ENCODE measurements at places on chromosomes 3 and 15.
A peak's percentile ranks its signal among the peaks of the same experiment; 100 is the strongest.

DNA sequence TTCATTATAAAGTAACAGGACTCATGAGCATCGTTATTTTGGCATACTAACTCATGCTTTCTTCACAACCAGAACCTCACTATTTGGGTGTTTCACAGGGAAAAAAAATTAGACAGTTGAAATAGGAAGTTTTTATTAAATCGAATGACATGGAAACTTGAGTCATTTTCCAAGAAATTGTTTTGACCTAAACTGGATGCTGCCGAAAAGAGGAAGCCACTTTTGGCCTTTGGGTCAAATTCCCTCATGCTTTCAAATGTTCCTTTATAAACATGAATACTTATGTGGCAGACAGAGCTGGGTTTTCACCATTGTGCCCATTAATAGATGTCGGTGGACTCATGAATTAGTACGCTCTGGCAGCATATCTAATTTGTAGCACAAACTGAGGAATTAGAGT, 224.9 kb downstream of the MCTP2 start:
- no peak for DNase-seq

- peak; percentile 75 for DNase-seq
Measured at GRCh38 chr15:66269326-66270090, 16.0 kb upstream of the MEGF11 start.

- peak; percentile 21 for DNase-seq
Measured at GRCh38 chr3:40308725-40309417, 636 bp upstream of the EIF1B start.

GRCh38 chr3:138030734-138031280, 20.8 kb downstream of the CLDN18 start:
- no peak for DNase-seq

DNA sequence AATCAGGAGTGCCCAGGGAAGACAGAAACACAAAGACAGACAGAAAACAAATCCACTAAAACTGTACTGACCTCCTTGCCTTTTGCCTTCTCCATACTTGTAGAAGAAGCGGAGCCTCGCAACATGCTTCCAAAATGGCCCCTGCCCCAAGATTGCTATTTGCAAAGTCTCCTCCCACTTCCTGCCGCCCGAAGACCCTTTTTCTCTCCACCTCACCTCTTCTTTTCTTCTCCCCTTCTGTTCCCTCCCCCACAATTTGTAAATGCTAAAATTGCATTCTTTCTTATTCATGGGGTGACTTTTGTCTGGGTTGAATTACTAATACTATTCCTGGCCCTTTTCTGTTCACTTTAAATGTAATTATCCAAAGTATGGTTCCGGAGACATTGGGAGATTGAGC, at the start of gene DPPA4:
Gene DPPA4, minus strand, starts transcription at position 154 of the 400 bp plus-strand sequence. Its CDS starts 29 bp downstream, at position 125.
- DNase-seq, result no peak

- DNase-seq, result no peak
Measured at GRCh38 chr15:66044837-66045236, 175.5 kb downstream of the RAB11A start.

GRCh38 chr15:50953302-50953701, 44.8 kb downstream of the AP4E1 start:
- no peak for DNase-seq

DNA sequence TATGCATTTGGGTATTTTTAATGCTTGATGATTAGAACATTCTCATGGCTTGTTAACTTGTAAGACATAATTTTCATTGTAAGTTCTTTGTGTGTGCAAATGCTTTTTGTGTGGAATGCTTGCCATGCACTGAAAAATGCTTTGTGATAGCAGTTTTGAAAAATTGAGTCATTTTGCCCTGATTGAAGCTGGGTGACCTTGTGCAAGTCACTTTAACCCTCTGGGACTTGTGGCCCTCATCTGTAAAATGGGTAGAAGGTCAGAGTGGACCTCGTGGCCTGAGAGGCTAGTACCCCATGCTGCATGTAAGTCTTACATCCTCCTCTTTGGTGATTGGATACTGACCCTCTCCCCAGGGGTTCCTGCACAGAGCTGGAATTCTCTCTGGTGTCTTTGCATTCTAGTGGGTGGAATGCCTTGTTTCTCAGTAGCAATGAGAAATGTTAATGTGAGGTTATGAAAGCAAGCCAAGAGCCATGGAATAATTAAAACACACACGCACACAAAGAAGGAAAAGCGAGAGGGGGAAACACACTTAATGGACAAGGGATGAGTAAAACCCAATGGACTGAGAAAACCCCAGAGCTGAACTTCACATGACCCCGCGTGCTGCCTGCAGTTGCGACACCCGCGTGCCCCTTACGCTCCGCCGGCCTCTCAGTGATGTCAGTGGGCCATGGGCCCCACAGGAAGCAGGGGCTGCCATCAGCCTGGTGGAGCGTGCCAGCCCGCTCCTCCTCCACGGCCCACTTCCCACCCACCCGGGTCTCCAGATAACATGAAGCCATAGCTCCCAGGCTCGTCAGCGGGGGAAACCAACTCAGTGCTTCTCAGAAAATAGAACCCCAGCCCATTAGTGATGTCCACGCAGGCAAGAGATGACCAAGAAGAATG, 44.0 kb downstream of the SMAD3 start:
- peak; percentile 76 for DNase-seq

- no peak for DNase-seq
Measured at GRCh38 chr15:57358571-57358970, 17.7 kb upstream of the CGNL1 start.

DNA sequence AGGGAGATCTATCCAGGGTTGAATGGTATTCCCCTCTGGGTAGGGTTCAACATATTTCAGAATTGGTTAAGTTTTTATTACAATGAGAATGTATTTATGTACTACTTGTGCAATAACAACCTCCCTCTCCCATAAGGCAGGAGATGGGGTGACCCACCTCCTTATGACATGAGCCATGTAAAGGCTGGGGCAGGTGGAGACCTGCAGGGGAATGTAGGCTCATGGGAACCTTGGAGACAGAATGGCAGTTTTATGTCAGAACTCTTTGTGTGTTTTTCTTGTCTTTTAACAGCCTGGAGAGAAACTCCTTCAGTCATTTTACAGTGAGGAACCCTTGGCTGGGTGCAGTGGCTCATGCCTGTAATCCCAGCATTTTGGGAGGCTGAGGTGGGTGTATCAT, 24.6 kb upstream of the INSYN1 start:
- no peak for DNase-seq

- peak; percentile 29 for DNase-seq
Measured at GRCh38 chr15:45372041-45372995, 6.0 kb downstream of the GATM start.

DNA sequence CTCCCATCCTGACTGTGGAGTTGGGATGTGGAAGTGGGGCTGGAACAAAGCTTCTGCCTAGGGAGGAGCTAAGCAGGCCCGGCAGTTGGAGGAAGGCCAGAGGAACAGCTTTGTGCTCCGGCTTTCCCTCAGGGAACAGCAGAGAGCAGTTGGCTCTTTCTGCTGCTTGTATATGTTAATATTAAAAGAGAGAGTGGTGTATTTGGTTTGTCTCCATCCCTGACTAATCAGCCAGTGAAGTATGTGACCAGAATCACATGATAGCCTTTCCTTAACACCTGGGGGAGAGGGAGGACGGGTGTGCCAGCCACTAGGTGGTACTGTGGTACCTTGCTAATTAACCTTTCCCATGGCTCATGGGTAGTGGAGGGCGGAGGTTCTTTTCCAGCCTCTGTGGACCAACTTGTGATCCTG, 10.0 kb downstream of the EIF2B5 start:
- peak; percentile 47 for DNase-seq

GRCh38 chr3:148333091-148333490, 364.6 kb upstream of the AGTR1 start:
- DNase-seq, result no peak

GRCh38 chr3:20462226-20462625, 276.2 kb upstream of the SGO1 start:
- no peak for DNase-seq

GRCh38 chr3:37700466-37701248, 161.0 kb upstream of the CTDSPL start:
- no peak for DNase-seq

- no peak for DNase-seq
Measured at GRCh38 chr3:88410259-88410658, 260.5 kb downstream of the C3orf38 start.

GRCh38 chr3:31858439-31858838, 122.6 kb downstream of the OSBPL10 start:
- DNase-seq, result no peak

DNA sequence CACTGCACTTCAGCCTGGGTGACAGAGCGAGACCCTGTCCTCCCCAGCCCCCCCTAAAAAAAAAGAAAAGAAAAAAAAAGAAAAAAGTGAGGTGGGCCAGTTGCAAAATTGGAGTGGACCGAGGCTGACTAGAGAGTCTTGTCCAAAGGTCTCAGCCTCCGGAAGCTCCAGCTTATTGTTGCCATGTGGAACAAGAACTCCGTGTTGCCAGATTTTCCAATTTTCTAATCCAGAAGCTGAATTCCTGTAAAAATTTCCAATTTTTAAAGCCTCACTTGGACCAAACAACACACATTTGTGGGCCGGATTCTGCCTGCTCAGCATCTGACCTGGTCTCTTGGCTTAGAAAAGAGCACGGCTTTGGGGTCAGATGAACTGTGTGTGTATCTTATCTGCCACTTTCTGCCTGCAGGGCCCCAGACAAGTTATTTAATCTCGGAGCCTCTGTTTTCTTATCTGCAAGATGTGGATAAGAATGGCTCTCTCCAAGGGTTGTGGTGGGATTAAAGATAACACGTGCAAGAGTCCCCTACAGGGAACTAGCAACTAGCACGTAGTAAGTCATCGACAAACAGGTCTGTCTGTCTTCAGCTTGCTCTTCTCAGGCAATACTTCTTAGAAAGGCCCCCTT, 73.7 kb upstream of the TLE3 start:
- DNase-seq, result no peak

DNA sequence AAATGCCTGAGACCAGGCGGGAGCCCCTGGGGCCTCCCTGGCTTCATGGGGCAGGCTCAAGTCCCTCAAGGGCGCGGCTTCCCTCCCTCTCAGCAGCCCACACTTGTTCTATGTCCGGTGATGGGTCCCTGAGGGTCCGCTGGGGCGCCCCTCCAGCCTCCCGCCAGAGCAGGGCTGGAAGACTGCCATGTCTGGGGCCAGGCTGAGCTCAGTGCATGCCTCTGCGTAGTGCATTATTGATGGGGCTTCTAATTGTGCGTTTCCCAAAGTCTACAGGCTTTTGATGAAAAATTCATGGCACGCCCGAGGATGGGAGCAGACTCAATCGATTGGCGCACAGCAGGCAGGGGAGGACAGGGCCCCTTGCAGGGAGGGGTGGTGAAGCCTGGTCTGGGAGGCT, 51.3 kb downstream of the CYP11A1 start:
- no peak for DNase-seq

GRCh38 chr3:27526614-27527315, 42.6 kb upstream of the SLC4A7 start:
- DNase-seq, result no peak

DNA sequence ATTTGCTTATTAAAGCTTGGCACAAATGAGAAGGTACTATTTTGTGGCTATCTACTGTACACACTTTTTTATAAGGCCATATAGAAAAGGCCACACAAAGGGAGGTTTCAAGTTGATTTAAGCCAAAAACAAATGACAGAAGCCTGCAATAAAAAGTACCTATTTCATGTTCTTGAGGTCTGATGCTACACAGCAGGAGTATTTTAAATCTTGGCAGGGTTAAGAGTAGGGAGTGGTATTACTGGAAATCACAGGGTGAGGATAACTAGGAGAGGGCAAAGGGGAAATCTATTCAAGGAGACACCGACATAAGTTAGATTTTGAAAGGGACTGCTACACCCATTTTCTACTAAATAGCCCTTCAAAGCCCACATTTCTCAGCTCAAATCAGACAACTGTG, 146.2 kb downstream of the GREM1 start:
- no peak for DNase-seq

DNA sequence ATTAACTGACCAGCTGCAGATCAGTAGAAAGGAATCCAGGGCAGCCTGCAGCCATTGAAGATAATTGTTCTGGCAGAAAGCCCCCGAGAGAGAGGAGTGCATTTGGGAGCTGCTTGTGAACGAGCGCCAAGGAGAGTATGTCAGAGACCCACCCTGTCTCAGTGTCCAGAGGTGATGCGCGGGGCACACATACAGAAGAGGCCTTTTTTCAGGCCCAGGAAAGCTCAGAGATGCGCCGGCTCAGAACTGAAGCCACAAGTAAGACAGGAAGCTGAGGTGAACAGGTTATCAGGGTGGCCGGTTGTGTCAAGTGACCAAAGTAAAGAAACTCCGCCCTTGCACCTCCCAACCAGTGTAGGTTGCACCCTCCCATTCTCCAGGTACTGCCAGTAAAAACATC, 59.8 kb upstream of the HEG1 start:
- DNase-seq, result no peak

- no peak for DNase-seq
Measured at GRCh38 chr15:98501632-98502031, 146.7 kb upstream of the IGF1R start.

DNA sequence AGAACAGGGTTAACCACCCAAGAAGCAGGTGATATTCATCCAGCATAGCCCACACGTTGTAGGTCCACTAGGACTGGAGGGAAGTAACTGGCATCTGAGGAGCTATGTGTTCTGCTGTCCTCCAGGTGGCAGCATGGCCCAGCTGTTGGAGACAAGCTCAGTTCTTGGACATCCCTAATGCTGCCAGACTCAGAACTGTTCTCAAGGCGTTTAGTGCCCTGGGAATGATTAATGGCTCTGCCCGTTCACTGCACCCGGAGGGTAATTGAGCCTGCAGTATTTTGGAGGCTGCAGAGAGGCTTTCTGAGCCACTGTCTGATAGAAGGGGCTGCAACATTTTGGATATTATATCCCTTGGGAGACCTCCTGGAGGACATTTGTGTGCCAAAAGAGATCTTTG, 521.3 kb upstream of the SEMA6D start:
- DNase-seq, result peak; percentile 67

DNA sequence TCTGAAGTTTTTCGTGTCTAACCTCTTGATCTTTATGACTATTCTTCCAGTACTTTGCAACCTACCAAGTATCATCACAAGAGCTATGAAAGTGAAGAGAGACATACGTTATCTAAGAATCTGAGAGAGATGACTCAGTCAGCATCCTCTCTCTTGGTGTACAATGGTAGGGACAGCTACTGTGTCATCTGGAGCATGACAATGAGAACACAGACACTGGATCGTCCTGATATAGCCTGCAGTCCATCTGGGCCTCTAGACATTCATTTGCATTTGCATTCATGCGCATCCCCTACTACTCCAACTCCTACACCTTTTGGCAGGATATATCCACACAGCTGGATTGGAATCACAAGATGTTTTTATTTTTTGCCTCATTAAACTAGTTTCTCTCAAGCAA, 115.2 kb downstream of the PEX5L start:
- DNase-seq, result no peak

- no peak for DNase-seq
Measured at GRCh38 chr15:50181969-50182218, at the start of gene SLC27A2. Gene SLC27A2, plus strand, starts transcription at chr15:50182196. Its CDS starts 232 bp downstream, at chr15:50182428.

GRCh38 chr3:95883801-95884200, 930.6 kb upstream of the EPHA6 start:
- DNase-seq, result no peak

- peak; percentile 39 for DNase-seq
Measured at GRCh38 chr15:75203017-75203907, 1.6 kb downstream of the C15orf39 start.

Data from urothelium cell line (cell line).